Skin of body (tissue), 3 donors: ENCODE measurements at places on chromosomes 3 and 15. TPM values are rescaled to one million over a fixed set of nuclear protein-coding genes. Genes with fewer than 3 reads are reported as not detected.

Gene PLA2G4E
- 33.8 TPM for total RNA-seq

DNA sequence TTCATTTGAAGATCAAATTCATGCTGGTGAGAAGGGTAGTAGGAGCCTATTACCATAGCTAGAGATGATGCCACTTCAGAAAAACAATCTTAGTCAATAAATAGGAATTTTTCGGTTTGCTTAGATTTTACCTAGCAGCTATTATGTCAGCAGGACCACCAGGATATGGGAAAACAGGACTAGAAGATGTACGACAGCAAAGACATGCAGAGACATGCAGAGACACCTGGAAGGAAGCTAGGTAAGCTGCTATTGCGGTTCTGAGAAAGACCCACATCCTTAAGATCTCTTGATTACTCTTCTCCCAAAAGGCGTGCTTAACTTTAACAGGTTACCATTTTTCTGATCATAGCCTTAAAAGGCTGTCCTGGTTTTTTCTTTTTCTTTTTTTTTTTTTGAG is 64.8 kb upstream of the THSD4 start:
- DNase-seq = no peak

- no peak for DNase-seq
Measured at GRCh38 chr3:197487911-197488391, 67.8 kb downstream of the BDH1 start.

DNA sequence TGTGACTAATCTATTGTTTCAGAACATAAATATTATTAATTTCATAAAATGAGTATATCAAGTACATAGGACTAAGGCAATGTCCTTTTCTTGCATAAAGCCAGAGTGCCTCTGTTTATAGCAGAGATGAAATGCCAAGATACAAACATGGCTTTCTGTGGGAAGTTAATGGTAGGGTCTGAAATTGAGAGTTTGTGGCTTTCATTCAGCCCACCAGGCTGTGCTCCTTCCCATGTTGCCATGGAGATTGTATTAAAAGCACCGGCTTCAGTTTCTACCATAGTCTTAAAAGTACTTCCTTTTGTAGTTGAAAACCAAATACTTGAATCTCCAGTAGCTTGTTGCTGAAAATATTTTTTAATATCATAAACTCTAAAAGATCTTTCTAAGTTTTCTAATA is 114.0 kb downstream of the LRRC28 start:
- no peak for DNase-seq

Gene NEK10
- total RNA-seq = 5.0 TPM

Gene CPEB1
- total RNA-seq = 2.7 TPM

GRCh38 chr3:125128861-125129501 is 73.2 kb upstream of the HEG1 start:
- peak; percentile 72 for DNase-seq

DNA sequence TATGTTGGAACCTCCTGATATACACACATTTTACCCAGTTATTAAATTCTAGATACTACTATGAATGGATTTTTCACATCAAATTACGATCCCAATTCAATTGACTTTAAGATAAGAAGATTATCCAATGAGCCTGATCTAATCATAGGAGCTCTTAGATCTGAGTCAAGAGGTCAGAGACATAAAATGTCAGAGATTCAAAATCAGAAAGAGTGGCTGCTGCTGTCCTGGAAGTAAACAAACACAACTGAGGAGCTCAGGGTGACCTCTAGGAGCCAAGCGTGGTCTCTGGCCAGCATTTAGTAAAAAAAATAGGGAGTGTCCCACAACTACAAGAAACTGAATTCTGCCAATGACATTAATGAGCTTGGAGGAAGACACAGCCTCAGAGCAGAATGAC is 557.1 kb upstream of the CBLB start:
- DNase-seq = no peak
